Stimulated activated CD8-positive, alpha-beta memory T cell treated with anti-CD3 and anti-CD28 coated beads, Interleukin-7, amount 100 ng/mL, for 1 hour (primary cell): ENCODE measurements at places on chromosomes 5 and 9.

DNA sequence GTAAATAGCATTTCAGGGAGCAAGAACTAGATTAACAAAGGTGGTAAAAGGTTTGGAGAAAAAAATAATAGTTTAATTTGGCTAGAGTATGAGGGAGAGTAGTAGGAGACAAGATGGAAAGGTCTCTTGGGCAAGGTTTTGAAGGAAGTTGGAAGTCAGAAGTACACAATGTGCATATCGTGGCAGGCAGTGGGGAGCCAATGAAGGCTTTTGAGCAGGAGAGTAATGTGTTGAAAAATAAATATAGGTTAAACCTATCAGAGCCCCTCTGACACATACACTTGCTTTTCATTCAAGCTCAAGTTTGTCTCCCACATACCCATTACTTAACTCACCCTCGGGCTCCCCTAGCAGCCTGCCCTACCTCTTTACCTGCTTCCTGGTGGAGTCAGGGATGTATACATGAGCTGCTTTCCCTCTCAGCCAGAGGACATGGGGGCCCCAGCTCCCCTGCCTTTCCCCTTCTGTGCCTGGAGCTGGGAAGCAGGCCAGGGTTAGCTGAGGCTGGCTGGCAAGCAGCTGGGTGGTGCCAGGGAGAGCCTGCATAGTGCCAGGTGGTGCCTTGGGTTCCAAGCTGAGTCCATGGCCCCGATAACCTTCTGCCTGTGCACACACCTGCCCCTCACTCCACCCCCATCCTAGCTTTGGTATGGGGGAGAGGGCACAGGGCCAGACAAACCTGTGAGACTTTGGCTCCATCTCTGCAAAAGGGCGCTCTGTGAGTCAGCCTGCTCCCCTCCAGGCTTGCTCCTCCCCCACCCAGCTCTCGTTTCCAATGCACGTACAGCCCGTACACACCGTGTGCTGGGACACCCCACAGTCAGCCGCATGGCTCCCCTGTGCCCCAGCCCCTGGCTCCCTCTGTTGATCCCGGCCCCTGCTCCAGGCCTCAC is at the start of gene CA9:
Gene CA9 (plus strand): TSS at position 797 of the 893 bp plus-strand sequence. CDS start 32 bp downstream, at position 829.
- DNase-seq, result no peak

GRCh38 chr9:15189481-15189880 is 117.5 kb downstream of the TTC39B start:
- no peak for DNase-seq

GRCh38 chr5:59864718-59865117 is 28.8 kb downstream of the PDE4D start:
- DNase-seq, result no peak

- no peak for DNase-seq
These were observed 359.6 kb upstream of the SLC24A2 start for GRCh38 chr9:20148416-20148815.

DNA sequence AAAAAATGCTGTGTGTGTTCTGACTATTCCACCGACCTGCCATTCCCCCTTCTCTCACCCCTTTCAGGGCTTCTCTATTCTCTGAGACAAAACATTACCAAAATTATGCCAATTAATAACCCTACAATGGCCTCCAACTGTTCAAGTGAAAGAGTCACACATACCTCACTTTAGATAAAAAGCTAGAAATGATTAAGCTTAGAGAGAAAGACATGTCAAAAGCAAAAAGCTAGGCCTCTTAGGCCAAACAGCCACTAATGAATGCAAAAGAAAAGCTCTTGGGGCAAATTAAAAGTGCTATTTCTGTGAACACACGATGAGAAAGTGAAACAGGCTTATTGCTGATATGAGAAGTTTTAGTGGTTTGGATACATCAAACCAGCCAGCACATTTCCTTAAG is 279.6 kb upstream of the GRAMD2B start:
- DNase-seq, result no peak
